ENCODE measurements at places on chromosomes 7 and 10.
A peak's percentile ranks its signal among the peaks of the same experiment; 100 is the strongest.

- no peak for DNase-seq
These were observed 147.8 kb upstream of the UNC5B start for GRCh38 chr10:71064413-71065118.

GRCh38 chr10:21398563-21399231, 126.8 kb downstream of the SKIDA1 start:
- peak; percentile 49 for DNase-seq

DNA sequence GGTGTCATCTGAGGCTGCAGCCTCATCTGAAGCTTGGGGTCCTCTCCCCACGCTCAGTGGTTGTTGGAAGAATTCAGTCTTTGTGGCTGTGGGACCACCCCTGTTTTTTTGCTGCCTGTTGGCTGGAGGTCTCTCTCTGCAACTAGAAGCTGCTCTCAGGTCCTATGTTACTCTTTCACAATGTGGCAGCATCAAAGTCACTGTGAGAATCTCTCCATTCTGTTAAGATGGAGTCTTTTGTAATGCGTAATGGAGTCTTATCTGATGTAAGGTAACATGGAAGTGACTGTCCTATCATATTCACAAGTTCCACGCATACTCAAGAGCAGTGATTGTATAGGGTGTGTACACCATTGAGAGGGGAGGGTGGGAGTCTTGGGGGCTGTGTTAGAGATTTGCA, 24.9 kb downstream of the TSPAN13 start:
- DNase-seq, result no peak

- no peak for DNase-seq
These were observed 2.6 kb downstream of the SMURF1 start for GRCh38 chr7:99141334-99141733.

GRCh38 chr7:86164827-86165226, 478.9 kb upstream of the GRM3 start:
- DNase-seq, result no peak

- no peak for DNase-seq
These were observed 141.1 kb upstream of the PCBD1 start for GRCh38 chr10:71029411-71029892.

- DNase-seq, result no peak
These were observed 173.8 kb downstream of the TRIL start for GRCh38 chr7:28784171-28784902.

GRCh38 chr10:78079411-78079810, 45.7 kb downstream of the RPS24 start:
- no peak for DNase-seq

DNA sequence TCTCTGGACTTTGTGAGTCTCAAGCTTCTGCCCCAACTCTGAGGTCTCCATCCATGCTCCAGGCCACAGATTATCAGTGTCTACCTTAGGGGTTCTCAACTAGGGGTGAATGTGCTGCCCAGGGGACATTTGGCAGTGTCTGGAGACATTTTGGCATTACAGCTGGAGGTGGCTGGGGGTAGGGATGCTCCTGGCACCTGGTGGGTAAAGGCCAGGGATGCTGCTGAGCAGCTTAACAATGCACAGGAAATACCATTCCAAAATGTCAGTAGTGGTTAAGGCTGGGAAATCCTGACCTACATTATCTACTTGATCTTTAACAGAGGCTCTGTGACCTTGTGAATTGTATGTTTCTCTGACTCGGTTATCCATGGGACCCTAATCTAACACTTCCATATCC, 67.3 kb upstream of the PALS2 start:
- DNase-seq, result no peak

DNA sequence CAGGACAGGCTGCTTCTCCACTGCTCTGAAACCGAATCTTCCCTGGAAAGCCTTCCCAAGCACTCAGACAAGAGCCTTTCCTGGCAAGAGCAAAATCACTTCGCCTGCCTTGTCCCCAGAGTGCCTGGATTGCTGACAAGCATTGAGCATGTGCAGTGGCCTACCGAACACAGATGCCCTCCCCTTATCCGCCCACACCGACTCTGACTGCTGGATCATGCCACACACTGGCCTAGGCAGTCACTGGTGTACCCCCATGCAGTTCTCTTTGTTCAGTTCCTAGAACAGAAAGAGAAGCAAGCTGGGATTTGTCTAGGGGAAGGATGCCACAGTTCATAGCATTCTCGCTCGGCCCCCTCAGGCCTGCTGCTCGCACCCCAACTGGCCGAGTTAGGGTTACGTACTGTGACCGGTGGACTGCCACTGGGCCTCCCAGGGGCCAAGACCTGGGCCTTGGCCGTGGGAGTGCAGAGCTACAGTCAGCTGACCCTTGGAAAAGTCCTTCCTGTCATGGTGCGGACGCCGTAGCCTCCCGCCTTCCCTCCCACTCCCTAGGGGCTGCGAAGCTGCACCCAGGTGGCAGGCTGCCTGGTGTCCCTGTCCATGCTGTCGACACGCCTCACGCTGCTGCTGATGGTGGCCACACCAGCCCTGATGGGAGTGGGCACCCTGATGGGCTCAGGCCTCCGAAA, 6.9 kb downstream of the ABCB8 start:
- no peak for DNase-seq

- no peak for DNase-seq
These were observed 77.2 kb upstream of the PCBD1 start for GRCh38 chr10:70965566-70965965.

DNA sequence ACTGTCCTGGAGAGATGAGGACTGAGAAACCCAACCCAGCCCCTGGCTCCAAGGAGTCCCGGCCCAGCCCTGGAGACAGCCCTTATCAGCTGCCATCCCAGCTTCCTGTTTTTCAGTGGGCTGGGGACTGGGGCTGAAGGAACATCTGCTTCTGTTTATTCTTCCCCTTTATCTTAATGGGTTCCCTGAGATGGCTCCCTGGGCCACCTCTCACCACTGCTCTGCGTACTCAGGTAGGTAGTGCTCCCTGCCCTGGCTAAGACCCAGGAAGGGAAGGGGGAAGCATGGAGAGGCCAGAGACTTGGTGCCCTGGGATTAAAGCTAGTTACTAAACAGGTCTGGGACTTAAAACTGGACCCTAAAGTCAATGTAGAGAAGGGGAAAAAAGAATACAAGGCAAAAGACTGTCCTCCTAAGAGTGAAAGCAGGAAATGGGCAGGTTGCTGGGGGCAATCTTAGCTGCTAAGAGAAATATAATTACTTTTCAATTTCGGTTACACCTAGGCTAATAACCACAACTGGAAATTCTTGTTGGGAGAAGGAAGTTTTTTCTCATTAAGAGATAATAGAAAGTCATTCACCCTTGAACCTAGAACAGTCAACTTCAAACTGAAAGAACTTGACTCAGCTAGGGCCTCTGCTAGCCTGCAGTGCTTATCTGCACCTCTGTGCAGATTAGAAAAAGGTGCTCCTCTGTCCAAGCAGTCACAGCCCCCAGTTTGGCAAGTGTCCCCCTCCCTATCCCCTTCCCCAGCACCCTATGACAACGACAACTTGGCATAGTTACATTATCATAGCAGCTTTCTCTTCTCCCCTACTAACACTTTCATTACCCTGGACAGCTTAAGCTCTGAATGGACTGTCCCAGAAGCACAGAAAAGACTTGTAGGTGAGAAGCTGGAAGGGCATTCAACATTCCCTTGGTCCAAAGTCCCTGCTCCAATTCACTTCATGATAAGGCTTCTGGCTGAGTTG, 65.6 kb upstream of the KDM7A start:
- no peak for DNase-seq

DNA sequence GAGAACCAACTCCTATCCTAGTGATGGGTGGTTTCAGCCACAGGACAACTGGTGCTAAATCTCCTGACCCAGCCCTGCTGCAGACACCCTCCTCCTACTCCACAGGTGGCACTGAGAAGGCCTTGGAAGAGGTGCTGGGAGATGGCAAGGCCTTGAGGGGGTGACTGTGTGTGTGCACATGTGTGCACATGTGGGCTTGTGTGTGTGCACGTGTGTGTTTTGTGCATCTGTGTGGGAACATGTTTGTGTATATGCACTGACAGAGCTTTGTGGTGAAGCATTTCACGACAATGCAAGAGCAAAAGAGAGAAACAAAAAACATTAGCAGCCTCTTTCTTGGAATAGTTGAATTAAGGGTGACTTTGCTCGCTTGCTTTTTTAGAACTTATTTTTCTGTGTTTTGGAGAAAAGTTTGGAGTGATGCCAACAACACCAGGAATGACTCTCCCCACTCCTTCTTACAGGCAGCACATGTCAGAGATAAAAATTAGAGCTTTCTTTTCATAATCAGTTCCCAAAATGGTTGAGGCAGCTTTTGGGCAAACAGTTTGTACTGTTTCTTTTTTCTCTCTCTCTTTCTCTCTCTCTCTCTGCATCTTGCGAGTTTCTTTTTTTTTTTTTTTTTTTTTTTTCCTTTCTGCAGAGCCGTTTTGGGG, 69.5 kb downstream of the SEC61G start:
- no peak for DNase-seq

DNA sequence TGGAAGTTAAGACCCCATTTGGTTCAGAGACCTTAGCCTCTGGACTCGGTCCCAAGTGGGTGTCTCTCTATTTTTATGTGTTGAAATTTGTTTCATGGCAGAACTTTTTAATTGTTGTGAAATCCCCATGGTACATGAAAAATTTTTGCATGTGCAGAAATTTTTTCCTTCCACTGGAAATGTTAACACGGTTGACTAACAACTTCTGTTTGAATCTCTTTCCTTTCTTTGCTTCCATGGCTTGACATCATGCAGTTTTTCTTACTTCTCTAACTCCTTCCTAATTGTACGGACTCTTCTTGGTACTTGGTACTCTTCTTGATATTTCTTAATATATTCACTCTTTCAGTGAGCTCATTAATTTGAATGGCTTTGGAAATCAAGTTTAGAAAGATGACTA, 18.3 kb downstream of the MDFIC start:
- DNase-seq, result no peak

DNA sequence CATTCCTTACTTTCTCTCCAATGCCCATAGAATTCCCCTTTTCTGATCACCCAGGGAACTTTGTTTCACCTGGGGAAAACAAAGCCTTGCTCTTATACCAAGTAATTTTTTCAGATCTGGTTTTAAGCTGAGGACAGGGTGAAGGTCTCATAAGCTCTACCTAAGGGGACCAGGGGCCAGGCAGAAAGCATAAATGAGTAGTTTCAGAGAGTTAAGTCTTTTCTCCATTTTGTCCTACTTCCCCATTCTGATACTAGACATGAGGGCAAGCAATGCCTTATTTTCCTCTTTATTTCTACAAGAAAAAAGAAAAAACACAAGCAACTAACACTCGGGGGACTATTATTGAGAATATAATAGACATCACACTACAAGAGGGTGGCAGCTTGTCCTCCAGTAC, 2.9 kb downstream of the AKR1D1 start:
- no peak for DNase-seq

- DNase-seq, result no peak
These were observed 5.7 kb downstream of the PRSS1 start for GRCh38 chr7:142754681-142755575.

DNA sequence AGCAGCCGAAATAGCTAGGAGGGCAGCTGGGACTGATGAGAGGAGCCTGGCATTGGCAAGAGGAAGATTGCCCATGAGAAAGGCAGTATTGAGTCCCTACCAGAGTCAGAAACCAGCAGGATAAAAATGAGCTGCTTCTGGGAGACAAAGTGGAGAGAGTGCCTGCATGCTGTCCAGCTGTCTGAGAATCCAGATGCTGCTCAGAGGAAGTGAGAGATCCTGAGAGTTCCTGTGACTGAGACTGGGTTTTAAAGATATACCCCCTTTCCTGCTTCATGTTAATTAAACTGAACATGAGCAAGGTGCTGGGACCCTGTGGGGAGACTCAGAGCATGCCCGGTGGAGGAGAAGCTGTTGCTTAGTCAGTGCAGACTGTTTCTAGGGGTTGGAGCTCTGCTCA, 107.5 kb downstream of the KIF20B start:
- no peak for DNase-seq

DNA sequence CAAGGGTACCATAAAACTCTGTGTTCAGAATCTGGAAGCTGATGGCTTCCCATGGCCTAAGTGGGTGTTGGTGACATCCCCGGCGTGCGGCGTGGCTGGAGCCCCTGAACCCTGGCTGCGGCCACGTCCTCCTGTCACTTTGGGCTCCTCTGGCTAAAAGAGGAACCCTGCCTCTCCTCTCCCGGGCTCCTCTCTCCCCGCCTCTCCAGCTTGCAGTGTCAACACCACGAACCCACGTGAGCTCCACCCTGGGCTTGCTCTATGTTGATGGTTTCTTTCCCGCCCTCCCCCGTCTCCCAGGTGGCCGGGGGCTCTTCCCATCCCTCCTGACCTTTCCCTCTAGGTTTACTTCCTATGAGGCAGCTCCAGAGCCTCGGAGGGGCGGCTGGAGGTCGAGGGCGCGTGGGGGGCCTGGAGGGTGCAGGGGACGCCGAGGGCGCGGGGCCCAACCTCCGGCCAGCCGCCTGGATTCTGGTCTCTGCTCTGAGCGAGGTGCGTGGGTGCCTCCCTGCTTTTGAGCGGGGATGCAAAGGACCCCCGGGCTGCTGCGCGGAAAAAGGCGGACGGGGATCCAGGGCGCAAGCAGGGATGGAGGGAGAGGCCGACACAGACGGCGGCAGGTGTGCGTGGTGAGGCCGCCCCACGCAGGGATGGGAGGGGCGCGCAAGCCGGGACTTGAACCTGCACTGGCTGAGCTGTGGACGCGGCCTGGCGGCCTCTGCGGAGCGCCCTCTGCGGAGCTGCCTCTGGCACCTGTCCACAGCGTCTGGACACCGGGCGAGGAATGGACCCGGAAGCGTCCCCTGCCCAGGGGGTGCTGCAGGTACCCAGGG, 115.5 kb upstream of the DIP2C start:
- no peak for DNase-seq

DNA sequence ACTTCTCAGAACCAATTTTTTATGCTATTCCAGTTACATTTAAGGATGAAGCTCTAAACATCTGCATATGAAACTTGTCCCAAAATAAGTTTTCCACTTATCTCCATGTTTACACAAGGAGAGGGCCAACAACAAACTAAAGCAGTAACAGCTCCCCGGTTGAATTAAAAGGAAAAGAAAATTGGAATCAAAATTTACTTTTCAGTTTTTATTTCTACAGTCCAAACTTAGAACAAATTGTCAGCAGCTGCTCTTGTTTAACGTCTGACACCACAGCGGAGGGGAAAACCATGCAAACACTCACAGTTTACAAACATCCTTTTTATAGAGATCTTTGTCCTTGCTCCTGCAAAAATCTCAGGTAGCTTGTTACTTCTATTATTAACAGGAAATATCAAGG, 101.3 kb downstream of the COL28A1 start:
- no peak for DNase-seq

DNA sequence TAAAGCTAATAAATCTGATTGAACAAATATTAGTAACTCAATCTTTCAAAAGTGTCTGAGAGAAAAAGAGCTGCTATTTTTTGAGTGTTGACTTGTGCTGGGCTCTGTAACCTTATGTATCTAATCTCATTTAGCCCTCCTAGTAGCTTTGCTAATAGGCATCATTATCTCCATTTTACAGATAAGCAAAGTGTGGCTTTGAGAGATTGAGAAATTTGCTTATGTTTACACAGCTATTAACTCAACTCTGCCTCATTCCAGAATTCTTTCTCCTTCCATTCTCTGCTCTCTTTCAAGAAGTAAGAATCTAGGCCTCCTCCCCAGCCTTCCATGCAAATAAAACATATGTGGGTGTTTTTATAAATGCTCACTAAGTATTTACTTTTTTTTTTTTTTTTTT, 137.8 kb downstream of the GATA3 start:
- no peak for DNase-seq

Measured in kidney epithelial cell (primary cell).